Central memory CD4-positive, alpha-beta T cell (primary cell): ENCODE measurements at places on chromosomes 3 and 15.

DNA sequence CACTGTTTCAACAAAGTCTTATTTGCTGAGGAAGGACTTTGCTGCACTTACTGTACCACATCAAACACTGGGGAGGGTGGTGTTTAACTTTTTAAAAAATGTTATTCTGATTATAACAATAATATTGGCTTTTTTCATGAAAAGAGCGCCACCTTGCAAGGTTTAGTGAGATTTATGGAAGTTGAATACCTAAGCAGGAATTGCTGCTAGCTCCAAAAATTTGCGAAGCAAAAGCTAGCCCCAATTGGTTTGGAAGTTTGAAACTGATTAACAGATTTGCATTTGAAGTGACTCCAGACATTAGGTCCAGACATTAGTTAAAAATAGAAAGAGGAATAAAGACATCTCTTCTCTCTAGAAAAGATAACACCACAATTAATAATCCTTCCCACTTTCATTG lies 6.7 kb downstream of the ZIC1 start:
- no peak for DNase-seq

DNA sequence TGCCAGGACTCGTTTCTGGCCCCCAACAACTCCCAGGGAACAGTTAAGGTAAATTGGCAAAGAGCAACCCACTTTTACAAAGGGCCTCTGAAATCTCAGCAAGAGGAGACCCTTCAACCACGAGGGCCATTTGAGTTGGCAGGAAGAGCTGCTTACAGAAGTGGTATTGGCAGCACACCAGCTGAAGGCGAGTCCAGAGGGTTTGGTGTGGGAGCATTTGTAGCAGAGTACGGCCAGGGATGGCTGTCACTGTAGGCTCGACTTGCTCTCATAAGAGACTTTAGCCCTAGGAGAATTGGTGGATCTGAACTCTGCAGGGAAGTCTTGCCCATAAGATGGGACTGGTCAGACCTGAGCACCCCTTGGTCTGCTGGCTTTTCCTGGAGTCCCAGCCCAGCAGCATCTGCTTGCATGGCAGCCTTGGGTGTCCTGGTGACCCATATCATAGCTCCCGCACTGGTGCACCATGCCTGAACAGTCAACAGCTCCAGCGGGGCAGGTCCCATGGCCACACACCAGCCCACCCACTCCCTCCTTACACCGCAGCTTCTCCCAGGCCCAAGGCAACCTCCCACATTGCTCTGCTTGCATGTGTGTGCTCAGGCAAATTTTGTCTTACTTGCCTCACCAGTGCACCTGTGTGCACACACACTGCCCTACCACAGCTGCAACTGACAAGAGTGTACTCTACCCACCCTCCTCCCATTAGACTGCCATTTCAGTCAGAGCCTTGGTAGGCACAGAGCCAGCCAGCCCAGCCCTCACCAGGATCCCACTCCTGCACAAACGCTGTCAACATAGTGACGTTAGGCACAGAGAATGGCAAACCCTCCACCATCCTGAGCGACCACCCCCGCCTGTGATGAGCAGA lies 861.6 kb upstream of the DPPA4 start:
- DNase-seq, result no peak

GRCh38 chr3:115666920-115667737 lies 43.8 kb downstream of the GAP43 start:
- DNase-seq, result no peak

GRCh38 chr3:152505926-152506325 lies 237.2 kb downstream of the MBNL1 start:
- DNase-seq, result no peak
